ENCODE measurements at places on chromosomes 2 and 18.

GRCh38 chr18:59311631-59312030 lies 6.8 kb downstream of the CPLX4 start:
- DNase-seq = peak; percentile 58

- no peak for DNase-seq
Observed at GRCh38 chr18:41464278-41464677, 490.8 kb upstream of the PIK3C3 start.

DNA sequence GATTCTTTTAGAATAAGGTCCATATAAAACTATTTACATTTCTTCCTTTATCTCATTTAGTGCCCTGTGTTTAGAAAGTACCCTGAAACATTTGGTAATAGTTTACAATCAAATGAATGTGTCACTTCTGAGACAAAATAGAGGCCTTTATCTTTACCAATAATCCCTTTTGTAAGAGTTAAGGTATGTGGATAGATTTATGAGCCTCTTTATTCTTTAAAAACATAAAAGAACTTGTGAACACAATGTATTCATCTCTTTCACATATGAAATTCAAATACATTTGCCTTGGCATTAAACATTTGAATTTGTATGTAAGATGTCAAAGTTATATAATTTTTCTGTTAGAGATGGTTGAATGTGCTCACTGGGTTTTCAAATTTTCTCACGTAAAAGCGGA lies 180.5 kb upstream of the CWC22 start:
- no peak for DNase-seq

DNA sequence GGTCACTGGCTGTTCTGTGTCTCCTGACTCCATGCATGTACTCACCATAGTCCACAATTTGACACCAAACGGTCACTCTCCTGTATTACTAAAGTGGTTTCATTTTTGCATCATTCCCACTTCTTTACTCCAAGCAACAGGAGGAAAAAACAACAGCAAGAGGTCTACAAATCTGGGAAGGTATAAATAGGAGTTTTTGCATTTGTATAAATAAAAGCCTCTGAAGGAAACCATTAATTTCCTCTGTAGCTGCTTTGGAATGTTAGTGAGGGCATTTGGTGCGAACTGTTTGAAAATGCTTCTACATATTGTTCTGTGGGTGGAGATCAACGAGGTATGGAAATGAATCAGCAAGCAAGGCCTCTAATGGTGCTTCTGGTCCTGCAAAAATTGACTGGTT lies 148.5 kb upstream of the DLX2 start:
- peak; percentile 65 for DNase-seq

DNA sequence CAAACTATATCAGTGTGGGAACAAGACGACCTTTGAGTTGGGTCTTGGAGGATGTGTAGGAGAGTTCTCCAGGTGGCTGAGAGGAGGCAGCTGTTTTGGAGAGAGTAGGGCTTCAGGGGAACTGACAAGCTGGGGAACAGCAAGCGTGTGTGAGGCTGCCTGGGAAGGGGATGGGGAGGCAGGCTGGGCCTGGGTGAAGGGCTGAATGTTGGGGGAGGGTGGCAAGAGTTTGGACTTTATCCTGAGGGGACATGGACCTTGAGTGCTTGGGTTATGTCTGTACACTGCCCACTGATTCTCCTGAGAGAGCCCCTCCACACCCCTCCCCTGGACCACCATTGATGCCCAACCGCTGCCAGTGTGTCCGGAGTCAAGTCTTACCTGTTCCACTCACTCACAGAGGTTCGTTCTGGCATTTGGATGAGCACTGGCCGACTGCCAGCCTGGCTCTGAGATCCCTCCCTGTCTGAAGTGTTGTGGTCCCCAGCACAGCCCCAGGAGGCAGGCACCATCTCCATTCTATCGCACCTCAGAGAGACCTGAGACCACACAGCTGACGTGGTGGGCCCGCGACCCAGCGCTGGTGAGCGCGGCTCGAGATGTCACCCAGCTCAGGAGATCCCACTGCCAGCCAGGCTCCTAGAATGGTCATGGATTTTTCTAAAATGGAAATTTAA lies 59.5 kb downstream of the DCDC2C start:
- DNase-seq = no peak

- no peak for DNase-seq
Observed at GRCh38 chr2:4336864-4337263, 633.5 kb downstream of the DCDC2C start.

GRCh38 chr2:66477135-66477842 lies 42.4 kb downstream of the MEIS1 start:
- peak; percentile 21 for DNase-seq

DNA sequence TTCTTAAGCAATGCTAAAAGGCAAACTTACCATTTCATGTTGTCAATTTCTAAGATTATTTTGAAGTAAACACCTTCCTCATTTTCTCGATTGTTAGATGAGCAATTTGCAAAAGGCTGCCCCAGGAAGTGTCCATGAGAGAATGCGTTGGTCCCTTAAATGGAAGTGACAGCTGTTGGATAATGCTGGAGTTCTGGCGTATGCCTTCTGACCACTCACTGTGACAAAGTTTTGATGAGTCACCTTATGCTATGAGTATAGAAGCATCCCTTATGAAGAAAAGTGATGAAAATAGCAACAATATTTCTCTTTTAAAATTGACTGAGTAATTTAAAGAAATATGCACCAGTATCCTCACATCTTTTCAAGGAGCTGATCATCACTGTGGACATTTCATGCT lies 1497.5 kb downstream of the DPP10 start:
- no peak for DNase-seq

GRCh38 chr2:38149531-38149930 lies 73.6 kb upstream of the CYP1B1 start:
- no peak for DNase-seq

GRCh38 chr2:230423851-230424458 lies 8.0 kb downstream of the SP100 start:
- DNase-seq = no peak

- DNase-seq = no peak
Observed at GRCh38 chr2:145065342-145065741, 545.4 kb upstream of the ZEB2 start.

DNA sequence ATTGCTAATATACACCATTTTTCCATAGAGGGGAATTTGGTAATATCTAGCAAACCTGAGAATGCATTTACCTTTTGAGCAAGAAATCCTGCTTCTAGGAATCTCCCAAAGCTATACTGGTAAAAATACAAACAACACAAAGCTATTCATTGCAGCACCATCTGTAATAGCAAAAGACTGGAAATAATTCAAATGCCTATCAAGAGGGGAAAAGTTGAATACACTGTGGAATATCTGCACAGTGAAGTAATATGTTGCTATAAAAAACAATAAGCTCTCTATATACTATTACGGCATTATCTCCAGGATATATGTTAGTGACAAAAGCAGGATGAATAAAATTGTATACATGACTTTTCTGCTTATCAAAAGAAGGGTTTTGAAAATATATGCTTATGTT lies 112.3 kb upstream of the CHAC2 start:
- no peak for DNase-seq

DNA sequence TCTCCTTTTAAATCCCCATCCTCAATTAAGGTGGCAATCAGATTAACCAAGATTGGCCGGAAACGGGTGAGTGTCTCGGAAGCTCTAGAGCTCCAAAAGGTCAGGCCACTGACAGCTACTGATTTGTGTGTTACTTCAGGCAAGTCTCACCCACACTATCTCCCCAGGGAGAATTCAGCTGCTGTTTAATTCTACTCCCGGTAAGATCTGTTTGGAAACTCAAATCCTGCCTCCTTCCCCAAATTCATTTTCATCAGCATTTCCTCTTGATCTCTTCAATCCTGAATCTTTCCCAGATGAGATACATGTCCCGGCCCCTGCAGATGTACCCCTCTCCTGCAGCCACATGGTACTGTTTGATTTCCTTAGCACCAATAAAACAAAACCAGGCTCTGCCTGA lies 34.9 kb downstream of the EFR3B start:
- no peak for DNase-seq

DNA sequence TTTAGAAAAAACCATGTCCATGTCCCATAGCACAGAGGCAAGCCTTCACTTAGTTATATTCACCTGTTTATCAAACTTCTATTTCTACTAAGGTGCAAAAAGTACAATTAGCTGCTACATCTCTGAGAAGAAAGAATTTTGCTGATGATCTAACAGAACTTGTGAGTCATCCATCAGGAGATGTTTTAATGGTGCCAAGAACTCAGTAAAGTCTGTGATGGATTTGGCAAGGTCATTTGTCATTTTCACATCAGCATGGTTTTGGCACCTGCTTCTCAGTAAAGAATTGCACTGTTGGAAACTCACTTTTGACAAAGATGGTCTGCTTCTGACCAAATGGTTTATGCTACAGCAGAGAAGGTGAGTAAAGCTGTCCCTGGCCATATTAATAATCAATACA lies 195.7 kb upstream of the TMEFF2 start:
- no peak for DNase-seq

DNA sequence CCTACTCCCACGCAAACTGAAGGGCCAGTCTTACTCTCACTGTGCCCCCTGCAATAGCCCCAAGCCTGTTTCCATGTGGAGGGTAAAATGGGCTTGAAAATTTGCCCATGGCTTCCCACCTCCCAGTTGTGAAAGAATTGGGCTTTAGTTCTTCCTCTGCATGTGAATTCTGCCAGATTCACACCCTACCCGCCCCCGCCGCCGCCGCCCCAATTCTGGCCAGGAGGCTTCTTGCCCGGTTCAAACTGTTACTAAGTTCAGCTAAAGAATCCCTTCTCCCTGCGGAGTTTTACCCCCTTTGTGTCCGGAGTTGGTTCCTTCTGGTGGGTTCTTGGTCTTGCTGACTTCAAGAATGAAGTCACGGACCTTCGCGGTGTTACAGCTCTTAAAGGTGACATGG lies 25.5 kb upstream of the SAP130 start:
- DNase-seq = no peak

DNA sequence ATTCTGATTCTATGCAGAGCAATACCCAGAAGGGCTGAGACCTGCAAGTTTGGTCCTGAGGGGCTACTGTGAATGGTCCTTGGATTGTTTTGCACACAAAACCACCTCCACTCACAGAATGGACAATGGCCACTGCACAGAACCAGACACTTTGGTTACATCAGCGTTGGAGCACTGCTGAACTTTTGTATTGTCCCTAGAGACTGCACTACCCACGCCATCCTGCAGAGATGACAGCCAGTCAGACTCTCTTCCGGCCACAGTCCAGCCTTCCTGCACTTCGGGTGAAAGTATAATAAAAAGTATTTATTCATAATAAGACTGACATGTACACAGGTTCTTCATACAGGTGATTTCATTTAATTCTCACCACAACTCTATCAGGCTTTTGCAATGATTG lies 35.7 kb downstream of the CELF4 start:
- DNase-seq = no peak
